ENCODE measurements at places on chromosomes 4 and X.

GRCh38 chr4:8577046-8577445, 3.1 kb upstream of the GPR78 start:
- DNase-seq: no peak

DNA sequence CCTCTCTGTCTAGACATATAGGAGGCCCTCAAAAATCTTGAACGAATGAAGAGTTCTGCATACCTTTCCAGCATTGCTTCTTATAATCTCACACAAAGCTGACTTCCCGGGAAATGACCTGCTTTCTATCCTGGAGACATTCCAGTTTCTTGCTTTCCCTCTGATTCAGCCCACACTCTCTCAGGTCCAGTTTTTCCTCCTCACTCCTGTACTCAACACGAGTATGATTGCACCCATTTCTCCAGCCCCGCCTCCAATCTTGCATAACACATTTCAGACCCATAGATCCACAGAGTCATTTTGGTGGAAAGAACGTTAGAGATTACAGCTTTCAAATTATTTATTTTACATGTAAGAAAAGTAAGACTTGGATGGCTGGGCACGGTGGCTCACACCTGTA, 127.5 kb upstream of the TLR3 start:
- no peak for DNase-seq

DNA sequence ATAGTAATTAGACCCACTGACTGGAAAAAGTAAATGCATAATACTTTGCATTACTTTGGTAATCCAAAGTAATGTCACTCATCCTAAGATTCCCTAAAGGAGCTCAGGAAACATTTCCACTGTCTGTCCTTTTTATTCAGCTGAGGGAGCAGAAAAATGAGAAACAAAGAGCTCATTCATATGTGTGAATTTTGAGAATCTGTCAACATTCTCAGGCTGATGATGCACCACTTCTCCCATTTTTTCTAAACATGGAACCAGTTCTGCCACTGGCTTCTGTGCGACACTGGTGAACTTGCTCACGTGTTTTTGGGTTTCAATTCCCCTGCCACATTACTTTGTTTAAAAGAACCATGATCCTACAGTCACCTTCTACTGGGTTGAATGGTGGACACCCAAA, 28.4 kb upstream of the ADH7 start:
- no peak for DNase-seq

GRCh38 chr4:101954351-101954750, 163.8 kb downstream of the BANK1 start:
- no peak for DNase-seq

DNA sequence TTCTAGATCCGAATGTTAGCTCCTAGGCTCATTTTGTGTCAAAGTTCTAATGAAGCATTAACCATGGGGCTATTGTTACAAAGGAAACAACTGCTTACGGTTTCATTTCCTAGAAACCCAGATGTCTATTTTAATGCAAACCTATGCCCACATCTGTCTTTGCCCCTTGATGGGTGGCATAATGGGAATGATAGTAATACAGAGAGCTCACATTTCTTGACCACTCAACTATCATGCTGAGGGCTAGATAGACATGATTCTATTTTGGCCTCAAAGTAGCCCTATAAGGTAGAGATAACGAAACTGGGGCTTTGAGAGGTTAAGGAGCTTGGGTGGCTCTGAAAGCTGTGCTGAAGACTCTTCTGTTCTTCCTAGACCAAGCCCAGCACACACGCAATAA, 1.9 kb downstream of the TLR7 start:
- no peak for DNase-seq

DNA sequence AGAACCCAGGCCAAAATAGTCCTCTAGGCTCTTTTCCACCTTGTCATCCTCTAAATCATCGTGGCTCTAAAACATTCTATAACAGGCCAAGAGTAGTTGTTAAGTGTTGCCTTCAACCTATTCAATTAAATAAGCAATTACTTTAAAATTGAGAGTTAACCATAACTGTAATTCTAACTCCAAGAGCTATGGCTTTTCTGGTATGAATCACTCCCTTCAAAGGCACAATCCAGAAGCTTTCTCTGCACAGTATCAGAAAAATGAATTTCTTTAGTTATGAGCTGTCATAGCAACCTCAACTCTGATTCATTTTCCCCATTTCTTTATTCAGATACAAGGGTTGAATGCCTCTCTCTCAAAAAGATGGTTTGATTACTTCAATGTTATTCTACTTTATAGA, 21.7 kb downstream of the INPP4B start:
- DNase-seq: no peak

GRCh38 chr4:17132226-17132625, 233.8 kb upstream of the LDB2 start:
- DNase-seq: no peak

GRCh38 chrX:109312757-109313156, 169.1 kb downstream of the GUCY2F start:
- no peak for DNase-seq

- DNase-seq: no peak
Observed at GRCh38 chr4:38664706-38665401, 855 bp downstream of the KLF3 start.

DNA sequence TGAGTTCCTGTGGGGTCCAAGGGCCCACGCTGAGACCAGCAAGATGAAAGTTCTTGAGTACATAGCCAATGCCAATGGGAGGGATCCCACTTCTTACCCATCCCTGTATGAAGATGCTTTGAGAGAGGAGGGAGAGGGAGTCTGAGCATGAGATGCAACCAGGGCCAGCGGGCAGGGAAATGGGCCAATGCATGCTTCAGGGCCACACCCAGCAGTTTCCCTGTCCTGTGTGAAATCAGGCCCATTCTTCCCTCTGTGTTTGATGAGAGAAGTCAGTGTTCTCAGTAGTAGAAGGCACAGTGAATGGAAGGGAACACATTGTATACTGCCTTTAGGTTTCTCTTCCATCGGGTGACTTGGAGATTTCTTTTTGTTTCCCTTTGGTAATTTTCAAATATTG, 4.8 kb downstream of the MAGEA11 start:
- DNase-seq: no peak

GRCh38 chr4:87078987-87079486, 141.4 kb downstream of the KLHL8 start:
- no peak for DNase-seq

GRCh38 chr4:68995292-68995691, 43.7 kb upstream of the UGT2A3 start:
- no peak for DNase-seq

- no peak for DNase-seq
Observed at GRCh38 chrX:18997916-18998315, 14.0 kb upstream of the PHKA2 start.
